ENCODE measurements at places on chromosomes 16 and 17.

- DNase-seq, result no peak
Observed at GRCh38 chr16:1211451-1212268, 13.4 kb downstream of the TPSG1 start.

- no peak for DNase-seq
Observed at GRCh38 chr17:36818134-36818825, 119.0 kb upstream of the LHX1 start.

DNA sequence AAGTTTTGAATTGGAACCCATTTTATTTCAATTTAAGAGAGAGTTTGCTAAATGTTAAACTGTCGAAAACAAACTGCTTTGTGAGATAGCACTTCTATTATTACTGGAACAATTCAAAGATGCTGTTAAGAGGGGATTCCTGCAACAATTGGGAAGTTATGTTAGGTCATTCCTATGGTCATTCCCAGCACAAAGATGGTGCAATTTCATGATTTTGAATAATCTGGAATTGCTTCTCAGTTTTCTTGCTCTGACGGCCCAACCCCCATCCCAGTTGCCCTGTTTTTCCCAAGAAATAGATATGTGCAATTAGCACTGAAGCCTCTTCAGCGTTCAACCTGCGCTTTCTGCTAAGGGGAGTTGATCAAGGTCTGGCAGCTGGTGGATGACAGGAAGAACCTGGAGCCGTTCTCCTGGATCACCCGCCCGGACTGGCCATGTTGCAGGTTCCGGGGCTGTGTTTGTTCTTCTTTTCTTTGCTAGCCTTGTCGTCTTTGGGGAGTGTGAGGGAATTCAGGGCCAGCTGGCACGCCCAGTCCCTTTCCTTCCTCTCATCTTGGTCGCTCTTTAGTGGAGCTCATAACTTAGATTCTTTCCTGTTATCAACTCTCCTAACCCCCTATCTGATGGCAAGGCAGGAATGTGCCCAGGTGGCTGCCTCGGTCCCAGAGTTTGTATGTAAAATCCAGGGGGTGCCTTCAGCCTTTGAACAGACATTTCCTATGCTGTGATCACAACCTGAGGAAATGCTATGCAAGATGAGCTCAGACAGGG, 29.0 kb upstream of the IRF8 start:
- no peak for DNase-seq

GRCh38 chr16:23949630-23950290, 114.0 kb downstream of the PRKCB start:
- peak; percentile 37 for DNase-seq

- DNase-seq, result peak; percentile 75
Observed at GRCh38 chr16:23504453-23505179, 5.7 kb downstream of the GGA2 start.

DNA sequence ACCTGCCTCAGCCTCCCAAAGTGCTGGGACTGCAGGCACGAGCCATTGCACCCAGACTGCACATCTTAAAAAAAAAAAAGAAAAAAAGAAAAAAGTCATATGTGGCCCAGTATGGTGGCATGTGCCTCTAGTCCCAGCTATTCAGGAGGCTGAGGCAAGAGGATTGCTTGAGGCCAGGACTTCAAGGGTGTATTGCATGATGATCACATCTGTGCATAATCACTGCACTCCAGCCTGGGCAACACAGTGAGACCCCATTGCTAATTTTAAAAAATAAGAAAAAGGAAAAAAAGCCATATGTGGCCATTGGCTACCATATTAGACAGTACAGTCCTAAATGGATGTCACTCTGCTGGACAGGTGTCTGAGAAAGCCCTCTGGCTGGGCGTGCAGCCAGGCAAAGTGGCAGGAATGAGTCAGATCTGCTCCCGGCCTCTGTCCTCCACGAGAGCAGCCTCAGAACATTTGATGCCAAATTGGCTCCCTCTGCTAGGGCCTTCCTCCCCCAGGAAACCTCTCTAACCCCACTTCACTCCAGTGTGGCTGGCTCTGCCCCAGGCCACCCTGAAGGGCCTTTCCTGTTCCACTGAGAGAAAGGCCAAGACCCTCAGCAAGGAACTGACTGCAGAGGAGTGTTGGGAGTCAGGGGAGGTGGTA, 14.7 kb downstream of the CA7 start:
- DNase-seq, result no peak

DNA sequence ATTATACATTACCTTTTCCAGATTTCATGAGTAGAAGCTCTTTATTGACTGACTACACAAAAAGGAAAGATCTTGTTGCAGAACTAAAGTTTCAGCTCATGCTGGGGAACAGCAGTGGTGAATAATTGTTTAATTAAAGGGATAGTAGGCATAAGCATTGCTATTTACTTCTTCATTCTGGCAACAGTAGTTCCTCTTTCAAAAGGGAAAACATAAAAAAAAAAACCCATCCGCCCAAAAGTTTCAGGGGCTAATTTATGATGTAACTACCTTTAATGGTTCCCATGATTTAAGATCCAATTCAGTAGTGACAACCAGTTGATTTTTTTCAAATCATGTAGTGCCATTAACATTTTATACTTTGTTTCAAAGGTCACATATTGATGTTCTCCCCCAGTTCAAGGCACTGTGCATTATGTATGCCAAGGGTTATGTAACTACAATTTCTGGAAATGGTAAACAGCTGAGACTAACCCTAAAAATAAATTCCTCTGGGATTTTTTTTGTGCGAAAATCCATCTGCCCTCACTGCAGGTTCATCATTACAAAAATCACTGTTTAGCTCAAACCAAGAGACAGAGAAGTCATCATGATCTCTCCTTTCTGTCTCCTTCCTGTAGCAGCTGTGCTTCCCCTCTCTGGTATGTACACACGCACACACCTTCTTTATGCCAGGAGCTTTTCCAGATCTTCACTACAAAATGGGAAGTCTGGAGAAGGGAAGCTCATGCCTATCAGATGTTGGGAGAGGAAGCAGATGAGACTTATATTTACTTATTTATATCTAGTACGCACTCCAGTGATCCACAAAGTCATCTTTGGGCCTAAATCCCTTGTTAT, 2.2 kb upstream of the PHLPP2 start:
- DNase-seq, result no peak

DNA sequence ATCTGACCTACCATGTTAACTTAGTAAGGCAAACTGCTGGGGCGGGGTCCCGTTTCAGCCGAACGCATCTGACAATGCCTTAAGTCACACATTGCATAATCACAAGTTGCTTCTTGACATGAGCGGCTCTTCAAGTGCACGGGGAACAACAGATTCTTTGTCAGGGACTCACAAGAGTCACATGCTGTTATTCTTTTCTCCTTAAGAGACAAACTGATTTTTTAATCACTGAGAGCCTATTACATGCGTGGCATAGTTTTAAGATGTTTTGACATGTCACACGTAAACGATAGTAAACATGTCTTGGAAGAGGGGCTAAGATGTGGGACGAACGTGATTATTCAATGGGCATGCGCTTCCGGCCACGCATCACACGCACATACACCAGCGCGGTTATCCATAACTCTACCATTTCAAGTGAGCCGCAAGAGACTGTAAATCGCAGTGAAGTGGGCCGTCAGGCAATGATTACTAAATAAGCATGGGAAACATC, 63.4 kb downstream of the ADCY9 start:
- no peak for DNase-seq

- no peak for DNase-seq
Observed at GRCh38 chr16:681746-682427, 1.7 kb downstream of the STUB1 start.

DNA sequence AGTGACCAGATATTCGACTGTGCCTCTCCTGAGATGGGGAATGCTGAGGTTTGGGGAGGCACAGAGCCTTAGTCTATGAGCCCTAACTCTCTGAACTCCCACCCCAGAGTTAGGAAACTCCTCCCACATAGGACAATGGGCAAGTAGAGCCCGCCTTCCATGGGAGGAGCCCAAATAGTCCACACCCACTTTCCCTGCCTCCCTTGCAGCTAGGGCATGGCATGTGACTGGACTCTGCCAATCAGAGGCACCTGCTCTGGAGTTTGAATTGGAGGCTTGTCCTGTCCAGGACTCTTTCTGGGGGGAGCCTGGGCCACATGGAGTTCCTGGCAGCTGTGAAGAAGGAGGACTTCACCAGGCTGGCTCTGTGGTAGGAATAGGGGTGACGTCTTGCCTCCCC, 48.4 kb downstream of the SOCS1 start:
- no peak for DNase-seq

- no peak for DNase-seq
Observed at GRCh38 chr16:80433623-80434022, 107.2 kb upstream of the DYNLRB2 start.

DNA sequence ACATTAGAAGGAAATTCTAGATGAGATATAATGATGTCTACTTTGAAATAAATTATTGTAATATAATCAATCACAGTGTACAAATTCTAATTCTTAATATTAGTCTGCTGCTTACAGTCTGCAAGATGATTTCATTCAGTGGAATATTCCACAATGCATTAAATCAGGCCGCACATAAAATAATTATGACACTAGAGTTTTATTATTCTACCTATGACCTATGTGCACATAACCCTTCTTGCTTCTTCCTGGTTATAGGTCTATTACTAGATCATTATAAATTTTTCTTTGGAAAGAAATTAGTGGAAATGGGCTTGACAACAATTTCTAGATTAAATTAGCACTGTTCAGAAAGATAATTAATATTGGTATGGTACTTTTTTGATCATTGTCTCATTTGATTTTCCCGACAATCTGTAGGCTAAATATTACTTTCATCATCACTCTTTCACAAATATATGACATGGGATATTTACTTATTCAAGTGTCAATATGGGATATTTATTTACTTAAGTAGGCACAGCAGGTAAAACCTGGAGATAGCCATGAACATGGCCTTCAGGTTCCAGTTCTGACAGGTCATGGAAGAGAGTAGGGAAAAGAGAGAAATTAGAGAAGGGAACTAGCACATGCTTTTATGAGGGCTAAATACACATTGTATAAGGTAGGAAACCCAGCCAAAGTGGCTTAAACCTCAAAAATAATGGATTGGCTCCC, 476.4 kb downstream of the TOX3 start:
- DNase-seq, result no peak

- no peak for DNase-seq
Observed at GRCh38 chr17:15303851-15304250, 37.5 kb downstream of the TEKT3 start.

DNA sequence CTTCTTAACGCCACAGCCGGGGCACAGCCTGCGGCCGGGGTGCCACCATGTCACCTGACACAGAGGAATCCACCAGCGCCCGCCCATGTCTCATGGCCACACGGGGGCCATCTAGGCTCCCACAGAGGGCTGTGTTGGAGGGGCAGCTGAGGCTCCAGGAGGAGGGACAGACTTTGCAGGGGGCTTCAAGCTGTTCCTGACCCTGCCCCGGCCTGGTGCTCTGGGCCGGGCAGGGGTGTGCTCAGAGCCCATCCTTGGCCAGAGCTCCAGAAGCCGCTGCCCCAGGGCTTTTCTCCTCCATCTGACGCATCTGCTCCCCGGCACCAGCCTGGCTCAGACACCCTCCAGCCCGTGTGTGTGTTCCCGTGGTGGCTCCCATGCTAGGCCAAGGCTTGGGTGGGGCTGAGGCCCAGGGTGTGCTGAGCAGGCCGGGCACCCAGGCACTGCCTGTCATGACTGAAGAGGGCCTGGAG, 7.8 kb upstream of the SLC38A10 start:
- no peak for DNase-seq

DNA sequence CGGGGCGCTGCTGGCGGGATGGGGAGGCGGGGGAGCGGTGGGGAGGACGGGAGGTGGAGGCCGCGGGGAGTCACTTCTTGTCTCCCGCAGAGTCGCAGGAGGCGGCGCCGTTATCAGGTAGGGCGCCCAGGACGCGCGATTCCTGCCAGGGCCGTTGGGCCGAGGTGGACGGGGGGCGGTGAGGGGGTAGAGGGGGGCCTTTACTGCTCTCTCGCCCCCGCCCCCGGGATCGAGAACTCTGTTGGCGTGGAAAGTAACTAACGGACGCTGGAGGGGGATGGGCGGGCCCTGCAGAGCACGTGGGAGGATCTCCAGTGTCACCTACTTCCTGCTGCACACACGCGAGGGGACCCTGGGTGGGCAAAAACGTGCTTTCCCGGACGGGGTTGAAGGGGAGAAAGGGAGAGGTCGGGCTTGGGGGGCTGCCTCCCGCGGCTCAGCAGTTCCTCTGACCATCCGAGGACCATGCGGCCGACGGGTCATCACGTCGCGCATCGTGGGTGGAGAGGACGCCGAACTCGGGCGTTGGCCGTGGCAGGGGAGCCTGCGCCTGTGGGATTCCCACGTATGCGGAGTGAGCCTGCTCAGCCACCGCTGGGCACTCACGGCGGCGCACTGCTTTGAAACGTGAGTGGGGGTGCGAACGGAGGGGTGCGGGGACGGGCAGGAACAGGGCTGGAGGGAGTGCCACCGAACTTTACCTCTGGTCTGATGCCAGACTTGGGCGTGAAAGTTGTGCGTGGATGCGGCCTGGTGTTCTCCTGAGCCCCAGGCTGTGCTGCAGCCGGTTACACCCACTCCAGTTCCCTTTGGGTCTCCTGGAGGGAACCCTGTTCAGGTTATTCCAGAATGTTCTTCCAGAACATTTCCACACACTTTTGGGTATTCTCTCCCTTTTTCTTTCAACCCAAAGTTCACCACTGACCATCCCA, 569 bp downstream of the PRSS21 start:
- no peak for DNase-seq

DNA sequence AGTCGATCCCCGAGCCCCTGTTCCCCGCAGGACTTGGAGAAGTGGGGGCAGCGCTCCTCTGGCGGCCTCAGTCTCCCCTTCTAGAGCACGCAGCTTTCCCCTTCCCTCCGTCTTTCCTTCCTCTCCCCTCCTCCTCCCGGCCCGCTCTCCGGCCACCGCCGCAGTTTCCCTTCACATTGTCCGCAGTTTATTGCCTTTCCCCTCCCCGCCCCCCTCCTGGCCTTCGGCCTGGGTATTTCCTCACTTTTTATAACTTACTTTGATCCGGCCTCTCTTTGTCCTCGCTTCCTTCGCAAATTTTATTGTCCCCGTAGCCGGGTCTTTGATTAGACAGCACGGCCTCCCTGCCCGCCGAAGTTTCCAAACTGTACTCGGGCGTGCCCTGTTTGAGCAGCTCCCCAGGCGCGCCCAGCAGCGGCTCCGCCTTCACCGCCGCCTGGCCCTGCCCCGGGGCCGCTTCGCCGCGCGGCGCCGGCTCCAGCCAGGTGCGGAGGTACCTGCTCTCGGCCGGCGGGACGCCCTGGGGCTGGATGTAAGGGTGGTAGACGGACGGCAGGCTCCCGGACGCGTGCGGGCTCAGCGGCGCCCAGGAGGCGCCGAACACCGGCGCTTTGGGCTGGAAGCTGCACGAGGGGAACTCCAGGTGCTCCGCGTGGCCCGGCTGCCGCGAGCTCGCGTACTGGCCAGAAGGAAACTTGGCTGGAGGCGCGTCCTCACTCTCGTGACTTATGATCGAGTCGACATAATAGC, 488 bp downstream of the HOXB9 start:
- DNase-seq, result no peak
